ENCODE measurements at places on chromosomes 3 and 15.

DNA sequence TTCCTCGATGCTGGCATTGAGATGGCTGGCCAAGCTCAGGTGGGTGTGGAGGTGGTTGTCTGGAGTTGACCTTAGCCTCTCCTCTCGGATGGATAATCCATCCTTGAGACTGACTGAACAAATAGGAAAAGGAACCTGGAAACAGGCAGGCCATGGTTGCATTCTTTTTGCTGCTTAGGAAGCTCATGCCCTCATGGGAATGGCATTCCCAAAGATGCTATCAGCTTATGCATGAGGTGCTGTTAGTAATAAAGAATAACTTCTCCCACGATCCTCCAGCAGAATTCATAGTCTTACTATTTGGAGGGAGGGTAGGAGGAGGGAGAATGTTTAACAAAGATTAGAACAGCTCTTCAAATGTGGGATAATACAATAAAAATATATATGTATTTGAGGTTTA, 303.0 kb upstream of the TPM1 start:
- peak; percentile 52 for DNase-seq

DNA sequence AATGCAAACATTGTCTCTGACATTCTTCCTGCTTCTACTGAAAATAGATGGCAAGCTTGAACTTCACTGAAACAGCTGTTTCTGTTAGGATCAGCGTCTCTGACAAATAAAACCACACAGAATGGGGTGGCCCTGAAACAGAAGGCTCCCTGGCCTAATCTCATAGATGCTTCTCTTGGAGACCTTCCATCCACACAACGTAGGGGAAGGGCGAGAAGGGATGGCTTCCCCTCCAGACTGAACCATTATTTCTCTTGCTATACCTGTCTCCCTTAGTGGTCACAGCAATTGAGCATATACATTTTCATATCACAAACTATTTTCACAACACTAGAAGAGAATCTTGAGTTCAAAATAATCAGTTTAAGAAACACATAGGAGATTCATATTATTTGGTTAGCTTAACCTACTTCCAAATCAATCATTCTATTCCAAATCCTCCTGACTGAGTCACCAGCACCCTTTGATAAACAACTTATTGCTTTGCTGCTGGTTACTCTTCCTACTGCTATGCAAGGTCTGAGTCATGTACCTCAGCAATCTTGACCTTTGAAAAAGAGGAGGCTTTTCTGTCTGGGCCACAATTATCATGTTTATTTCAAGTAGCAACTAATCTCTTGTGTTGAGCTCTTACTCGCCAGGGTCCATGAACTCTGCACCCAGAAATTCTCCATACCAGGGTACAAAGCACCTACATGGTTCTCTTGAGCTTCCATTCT, 45.5 kb downstream of the CBLB start:
- DNase-seq: peak; percentile 82

GRCh38 chr3:77772459-77772858, 732.6 kb downstream of the ROBO2 start:
- no peak for DNase-seq

DNA sequence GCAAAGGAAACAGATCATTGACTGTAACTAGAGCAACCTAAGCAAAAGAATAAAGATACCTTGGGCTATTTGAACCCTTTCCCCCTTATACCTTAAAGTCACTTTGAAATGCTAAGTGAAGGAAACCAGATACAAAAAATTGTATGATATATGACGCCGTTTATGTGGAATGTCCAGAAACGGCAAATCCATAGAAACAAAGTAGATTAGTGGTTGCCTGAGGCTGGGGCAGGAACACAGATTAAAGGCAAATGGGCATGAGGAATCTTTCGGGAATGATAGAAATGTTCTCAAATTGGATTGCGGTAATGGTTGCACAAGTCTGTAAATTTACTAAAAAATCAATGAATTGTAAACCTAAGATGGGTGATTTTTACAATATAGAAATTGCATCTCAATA, 160.1 kb upstream of the CCDC54 start:
- DNase-seq: peak; percentile 38

DNA sequence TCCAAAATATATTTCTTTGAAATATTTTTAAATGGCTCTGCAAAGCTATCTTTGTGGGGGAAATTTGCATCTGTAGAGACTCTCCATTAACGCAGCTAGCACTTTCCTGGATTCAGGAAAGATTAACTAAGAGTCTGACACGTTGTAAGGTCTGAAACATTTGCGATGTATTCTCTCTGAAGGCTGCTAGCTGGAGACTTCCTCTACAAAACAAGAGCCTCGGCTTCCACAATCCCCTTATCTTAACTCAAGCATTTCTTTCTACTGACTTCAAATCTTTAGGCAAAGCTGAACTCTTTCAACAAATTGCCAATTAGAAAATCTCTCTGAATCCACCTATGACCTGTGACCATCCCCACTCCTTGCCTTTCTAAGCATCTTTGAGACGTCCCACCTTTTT, 250.5 kb downstream of the KLF13 start:
- no peak for DNase-seq

DNA sequence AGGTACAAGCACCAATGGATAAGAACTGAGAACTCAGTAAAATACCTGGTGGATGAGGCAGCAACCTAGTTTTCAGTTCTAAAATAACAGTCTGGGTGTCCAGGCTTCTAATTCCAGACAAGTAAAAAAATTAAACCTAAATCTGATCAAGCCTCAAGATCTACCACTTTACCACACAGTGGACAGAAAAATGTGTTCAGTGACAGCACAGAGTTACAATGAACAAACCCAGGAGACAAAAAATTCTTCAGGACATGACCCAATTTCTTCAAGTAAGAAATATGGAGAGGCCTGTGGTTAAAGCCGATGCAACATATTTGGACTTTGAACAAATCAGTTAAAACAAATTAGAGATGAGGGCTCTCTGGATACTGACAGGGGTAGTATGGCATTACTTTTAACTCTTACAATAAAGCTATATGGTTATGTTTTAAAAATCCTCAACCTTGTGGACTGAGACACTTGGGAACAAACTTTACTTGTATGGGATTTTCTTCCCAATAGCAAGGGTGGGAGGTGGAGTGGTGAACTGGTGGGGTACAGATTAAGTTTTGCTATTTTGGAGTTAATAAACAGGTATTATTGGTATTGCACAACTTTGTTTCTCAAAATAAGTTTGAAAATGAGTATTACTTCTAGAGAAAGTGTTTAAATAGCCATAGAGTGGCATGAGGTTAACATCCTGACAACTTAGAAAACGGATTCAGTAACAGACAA, 14.2 kb downstream of the CCNL1 start:
- no peak for DNase-seq

- no peak for DNase-seq
Observed at GRCh38 chr15:63719281-63719680, 114.5 kb downstream of the HERC1 start.
